Cortex of kidney (tissue), 1 donor: ENCODE measurements at places on chromosomes 3 and 15.

DNA sequence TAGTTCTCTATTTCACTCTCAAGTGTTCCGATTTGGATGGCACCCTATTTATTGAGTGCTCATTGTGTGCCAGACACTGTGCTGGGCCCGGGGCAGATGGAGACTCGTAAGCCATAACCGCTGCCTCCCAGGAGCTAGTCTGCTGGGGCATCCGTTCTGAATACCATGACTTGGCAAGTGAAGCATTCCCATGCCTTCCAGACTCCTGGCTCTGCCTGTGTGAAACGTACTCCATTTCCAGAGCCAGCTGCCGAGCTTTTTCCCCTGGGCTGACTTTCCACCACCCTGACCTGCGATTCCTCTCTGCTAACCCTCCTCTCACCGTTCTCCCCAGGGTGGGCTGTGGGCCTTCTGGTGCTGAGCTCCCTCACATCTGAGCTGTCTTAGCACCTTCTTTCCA lies 303.1 kb upstream of the CTDSPL start:
- no peak for DNase-seq

DNA sequence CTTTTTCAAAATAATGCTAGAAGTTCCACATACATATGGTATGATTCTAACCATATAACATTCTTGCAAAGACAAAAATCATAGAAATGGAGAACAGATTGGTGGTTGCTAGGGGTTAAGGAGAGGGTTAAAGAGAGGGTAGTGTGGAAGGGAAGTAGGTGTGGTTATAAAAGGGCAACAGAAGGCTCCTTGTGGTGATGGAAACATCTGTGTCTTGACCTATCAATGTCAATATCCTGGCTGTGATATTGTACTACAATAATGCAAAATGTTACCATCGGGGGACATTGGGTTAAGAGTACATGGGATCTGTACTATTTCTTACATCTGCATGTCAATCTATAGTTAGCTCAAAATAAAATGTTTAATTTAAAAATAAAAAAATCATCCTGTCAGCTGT lies 67.8 kb upstream of the FSIP1 start:
- DNase-seq: no peak

GRCh38 chr15:51938286-51938685 lies 33.3 kb downstream of the LEO1 start:
- no peak for DNase-seq

- DNase-seq: no peak
Observed at GRCh38 chr3:38600551-38600950, 48.9 kb downstream of the SCN5A start.

GRCh38 chr3:99640214-99640851 lies 1.9 kb downstream of the COL8A1 start:
- DNase-seq: no peak
